ENCODE measurements at places on chromosomes 1 and 21.

- DNase-seq = no peak
Measured at GRCh38 chr1:30300669-30301068, 422.7 kb downstream of the MATN1 start.

GRCh38 chr1:41514381-41514780, 29.9 kb upstream of the EDN2 start:
- no peak for DNase-seq

DNA sequence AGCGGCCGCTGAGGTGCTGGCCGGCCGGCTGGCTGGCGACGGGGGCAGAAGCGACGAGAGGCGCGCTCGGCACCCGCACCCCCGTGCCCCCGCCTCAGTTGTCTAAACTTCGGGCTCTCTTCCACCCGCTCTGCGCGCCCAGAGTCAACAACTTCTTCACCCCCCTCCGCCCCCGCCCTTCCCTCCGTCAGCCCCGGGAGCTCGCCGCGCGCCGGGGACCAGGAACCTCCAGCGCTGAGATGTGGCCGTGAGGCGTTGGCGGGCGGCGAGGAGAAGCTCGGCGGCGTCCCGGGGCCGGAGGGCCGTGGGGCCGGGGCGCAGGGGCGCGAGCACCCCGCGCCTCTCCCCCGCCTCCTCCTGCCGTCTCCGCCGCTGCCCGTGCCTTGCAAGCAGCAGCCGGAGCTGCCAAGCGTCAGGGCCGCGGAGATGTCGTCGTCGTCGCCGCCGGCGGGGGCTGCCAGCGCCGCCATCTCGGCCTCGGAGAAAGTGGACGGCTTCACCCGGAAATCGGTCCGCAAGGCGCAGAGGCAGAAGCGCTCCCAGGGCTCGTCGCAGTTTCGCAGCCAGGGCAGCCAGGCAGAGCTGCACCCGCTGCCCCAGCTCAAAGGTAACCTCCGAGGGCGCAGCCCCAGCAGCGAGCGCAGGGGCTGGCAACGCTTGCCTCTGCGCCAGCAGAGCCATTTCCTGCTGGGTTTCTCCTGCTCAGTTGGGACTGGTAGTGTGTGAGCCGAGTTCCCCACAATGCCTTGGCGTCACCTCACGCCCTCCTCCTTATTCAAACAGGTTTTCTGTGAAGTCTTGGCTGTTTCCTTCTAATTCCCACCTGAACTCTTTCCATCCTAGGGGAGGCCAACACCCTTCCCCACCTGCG, 710 bp downstream of the PPP2R5A start:
- peak; percentile 46 for DNase-seq

GRCh38 chr1:115641762-115642167, at the start of gene VANGL1:
TSS of gene VANGL1 (plus strand) at chr1:115641970. CDS start at chr1:115651414, 9,444 bp downstream.
- DNase-seq = peak; percentile 1

GRCh38 chr1:101178341-101178687, 58.5 kb upstream of the S1PR1 start:
- DNase-seq = no peak

- DNase-seq = no peak
Measured at GRCh38 chr1:184743062-184743756, 11.4 kb downstream of the EDEM3 start.

DNA sequence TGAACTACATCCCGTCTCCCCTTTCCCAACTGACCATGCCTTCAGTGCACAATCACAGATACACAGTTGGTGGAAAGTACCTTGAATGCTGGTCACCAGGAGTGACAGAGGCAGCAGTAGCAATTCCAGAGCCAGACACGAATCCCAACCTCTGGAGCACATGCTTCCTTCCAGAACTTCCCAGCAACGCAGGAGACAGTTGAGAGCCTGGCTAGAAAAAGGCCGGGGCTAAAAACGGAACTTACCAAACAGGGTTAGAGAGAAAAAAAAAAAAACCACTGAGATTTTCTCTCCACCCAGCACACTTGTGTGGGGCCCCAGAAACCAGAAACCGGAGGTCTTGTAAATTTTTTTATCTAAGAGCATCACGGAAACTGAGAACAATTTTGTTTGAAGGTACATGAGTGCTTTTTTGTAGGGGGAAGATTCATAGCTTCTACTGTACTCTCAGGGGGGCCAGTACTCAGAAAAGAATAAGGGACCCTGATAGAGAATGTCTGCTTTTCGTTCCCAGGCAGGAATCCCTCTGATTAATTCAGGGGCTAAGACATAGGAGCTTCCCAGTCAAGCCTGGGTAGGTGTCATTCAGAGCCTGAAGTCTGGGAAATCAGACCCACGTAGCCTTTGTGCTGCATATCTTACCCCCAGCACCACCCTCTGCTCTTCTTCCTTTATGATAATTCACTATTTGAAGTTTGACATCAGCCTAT, at the start of gene CD48:
TSS of gene CD48 (minus strand) at position 221 of the 710 bp plus-strand sequence. CDS start at position 162, 59 bp downstream.
- DNase-seq = no peak

Data from stimulated activated CD8-positive, alpha-beta memory T cell treated with anti-CD3 and anti-CD28 coated beads, Interleukin-15, amount 100 ng/mL, for 4 hours (primary cell).